ENCODE measurements at places on chromosomes 2 and 18.

DNA sequence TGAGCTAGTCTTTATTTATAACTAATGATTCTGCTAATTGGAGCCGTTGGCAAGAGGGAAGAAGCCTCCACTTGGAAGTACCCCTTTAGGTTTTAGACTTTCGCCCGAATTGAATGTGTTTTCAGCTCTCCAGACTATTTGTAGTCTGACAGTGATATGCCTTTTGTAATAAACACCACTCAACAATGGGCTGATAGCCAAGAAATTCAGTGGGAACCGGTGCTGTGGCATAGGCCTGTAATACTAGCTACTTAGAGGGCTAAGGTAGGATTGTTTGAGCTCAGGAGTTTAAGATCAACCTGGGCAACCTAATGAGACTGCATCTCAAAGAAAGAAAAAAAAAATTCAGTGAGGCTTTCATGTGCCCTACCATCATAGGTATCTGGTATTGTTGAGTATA is 13.6 kb upstream of the ZSCAN30 start:
- DNase-seq, result no peak

DNA sequence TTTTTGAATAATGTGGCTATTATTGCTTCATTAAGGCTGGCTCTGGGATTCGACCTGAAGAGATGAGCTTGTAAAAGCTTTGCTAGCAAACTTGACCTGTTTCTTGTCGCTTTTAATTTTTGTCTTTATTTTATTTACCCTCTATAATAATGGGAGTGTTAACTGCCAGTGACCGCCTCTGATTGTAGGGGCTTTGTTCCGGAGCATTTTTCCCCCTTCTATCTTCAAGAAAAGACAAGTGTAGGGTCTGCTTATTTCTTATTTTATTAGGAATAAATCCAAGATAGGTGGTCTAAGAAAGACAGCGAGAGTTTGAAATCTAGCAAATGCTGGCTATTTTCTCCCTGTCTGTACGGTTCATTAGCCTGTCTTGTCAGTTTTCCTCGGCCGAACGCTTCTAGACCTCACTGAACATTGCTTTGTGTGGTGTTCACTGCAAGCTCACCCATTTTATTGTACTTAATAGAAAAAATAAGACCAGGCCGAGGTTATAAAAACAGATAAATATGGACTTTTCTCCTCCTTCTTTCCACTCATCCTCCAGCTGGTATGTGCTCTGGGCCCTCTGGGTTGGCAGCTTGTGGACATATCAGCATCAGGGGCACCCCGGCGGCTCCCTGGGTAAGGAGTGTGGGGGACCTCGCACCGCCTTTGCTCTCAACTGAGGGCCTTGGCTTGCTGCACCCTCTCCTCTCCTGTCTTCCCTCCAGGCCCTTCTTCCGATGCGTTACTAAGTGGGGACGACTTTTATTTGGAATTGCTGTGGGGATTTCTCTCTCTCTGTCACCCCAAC is 8.5 kb downstream of the MEIS1 start:
- DNase-seq, result no peak

DNA sequence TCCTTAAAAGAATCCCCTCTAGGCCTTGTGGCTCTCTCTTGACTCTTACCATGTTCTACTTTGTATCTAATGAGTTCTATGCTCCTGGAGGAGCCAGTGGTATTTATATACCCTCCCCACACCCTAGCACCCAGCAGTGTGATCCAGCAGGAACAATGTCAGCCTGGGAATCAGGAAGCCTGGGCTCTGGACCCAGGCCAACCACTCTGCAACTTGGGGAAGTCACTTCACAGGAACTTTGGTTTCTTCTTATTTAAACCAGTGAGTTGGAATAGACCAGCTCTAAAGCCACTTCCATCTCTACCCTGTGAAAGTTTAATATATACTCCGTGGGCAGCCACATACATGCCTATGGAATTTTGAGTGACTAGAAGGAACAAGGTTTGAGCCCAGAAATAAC is 11.6 kb upstream of the SPTBN1 start:
- no peak for DNase-seq

DNA sequence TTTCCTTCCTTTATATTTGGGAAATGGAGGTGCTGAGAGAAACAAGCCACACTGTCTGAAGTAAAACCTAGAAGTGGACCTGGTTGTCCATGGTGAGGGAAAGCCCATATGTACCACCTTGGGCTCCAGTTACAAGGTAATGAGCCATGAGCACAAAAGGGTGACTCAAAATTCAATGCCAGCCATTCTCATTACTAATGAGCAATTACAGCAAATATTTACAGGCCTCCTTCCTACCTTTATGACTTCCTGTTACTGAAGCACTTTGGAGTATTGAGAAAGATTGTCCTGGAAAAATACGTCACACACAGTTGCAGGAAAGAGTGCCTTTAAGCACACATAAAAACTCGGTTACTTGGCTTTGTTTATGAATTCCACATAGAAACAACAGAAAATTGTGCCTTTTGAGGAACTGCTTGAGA is 9.1 kb downstream of the EPAS1 start:
- DNase-seq, result no peak

DNA sequence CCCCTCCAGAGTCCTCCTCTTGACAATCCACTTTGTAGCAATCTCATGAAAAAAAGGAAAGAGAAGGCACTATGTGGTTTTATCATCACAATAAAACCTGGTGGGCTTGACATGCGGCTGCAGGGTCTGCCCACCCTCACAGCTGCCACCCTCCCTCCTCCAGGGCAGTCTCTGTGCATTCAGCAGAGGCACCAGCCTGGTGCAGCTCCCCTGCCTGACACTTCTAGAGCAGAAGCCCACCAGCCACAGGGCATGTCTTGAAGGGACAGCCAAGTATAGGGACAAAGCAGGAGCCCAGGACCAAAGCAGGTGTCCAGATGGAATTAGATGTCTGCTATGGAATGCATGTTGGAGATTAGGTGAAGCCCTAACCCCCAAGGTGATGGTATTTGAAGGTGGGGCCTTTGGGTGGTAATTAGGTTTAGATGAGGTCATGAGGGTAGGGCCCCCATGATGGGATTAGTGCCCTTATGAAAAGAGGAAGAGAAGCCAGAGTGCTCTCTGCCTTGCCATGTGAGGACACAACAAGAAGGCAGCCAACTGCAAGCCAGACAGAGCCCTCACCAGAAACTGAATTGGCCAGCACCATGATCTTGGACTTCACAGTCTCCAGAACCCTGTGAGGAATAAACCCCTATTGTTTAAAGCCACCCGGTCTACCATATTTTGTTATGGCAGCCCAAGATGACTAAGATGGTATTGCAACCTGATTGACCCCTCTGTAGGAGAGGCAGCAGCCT is 86.9 kb downstream of the MCFD2 start:
- DNase-seq, result no peak

DNA sequence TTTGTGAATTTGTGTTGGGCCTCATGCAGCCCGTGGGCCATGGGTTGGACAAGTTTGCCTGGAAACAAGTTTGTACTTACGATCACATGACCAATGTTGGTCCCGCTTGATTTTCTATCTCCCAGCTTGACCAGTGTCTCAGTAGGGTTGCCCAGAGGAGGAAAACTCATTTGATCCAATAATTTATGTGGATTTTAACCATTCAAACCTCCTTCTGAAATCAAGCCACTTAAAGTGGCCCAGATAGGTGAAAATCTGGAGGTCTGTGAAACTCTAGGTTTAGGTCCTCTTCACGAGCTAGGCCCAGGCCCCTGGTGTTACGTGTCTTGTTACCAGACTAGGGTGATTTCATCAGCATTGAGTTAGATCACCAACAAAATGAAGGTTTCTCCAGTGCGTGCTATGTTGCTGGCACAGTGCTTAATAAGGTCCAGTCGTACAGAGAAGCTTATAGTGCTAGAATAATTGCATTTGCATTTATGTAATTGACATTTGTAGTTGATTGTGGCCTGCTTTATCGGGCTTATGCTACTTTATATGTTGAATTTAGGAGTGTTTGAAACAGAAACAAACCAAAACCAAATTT is 4.4 kb downstream of the ACTR2 start:
- no peak for DNase-seq

- no peak for DNase-seq
Observed at GRCh38 chr2:175282300-175282699, 100.8 kb upstream of the ATP5MC3 start.

- no peak for DNase-seq
Observed at GRCh38 chr2:236363711-236364277, 99.6 kb upstream of the ASB18 start.

DNA sequence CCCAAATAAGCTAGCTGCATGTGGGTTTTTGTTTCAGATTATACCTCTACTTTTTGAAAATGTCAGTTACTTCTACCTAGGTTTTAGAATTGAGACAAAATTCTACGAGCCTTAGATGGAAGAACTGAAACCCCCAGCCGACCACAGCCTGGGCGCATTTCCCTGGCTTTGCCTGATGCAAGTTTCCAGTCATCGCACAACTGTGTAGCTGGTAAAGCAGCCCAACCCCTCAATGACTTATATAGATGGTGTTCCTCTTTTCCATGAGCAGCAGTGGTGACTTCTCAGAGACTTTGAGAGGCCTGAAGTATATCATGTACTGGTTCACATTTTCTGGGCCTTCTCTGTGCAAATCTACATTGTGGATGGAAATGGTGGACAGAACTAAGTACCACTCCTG is 515.4 kb upstream of the RAB6C start:
- no peak for DNase-seq

DNA sequence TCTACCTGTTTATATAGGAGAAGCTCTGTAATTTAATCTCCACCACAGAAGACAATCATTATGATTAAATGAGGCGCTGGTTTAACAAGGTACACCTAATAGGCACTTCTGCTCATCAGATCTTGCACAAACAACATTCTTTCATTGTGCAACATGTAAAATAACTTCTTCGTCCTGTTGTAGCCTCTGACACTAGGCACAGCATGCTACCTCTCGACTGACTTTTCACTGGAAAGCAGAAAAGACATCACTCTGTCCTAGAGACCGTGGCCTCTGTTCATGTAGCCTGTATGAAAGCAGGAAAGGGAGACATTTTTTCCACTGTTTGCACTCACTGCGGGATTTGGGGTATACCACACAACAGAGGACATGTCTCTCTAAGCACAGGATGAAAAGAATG is 316.5 kb downstream of the IRS1 start:
- DNase-seq, result no peak

DNA sequence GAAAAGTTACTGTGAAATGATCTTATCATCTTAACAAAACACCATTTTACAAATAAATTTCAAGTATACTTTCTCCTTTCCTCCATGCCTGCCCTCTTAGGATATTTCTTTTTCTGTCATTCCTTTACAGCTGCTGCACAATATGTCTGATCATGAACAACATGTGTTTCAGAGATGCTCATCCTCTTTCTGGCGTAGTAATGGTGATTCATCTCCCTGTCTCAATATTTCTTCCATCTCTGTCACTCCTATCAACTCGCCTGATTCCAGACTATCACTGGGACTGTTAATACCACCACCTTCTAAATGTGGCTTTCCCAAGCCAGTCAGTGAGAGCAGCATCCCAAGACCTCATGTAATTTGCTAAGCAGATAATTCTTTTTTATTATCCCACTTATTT is 290.5 kb downstream of the GULP1 start:
- no peak for DNase-seq

DNA sequence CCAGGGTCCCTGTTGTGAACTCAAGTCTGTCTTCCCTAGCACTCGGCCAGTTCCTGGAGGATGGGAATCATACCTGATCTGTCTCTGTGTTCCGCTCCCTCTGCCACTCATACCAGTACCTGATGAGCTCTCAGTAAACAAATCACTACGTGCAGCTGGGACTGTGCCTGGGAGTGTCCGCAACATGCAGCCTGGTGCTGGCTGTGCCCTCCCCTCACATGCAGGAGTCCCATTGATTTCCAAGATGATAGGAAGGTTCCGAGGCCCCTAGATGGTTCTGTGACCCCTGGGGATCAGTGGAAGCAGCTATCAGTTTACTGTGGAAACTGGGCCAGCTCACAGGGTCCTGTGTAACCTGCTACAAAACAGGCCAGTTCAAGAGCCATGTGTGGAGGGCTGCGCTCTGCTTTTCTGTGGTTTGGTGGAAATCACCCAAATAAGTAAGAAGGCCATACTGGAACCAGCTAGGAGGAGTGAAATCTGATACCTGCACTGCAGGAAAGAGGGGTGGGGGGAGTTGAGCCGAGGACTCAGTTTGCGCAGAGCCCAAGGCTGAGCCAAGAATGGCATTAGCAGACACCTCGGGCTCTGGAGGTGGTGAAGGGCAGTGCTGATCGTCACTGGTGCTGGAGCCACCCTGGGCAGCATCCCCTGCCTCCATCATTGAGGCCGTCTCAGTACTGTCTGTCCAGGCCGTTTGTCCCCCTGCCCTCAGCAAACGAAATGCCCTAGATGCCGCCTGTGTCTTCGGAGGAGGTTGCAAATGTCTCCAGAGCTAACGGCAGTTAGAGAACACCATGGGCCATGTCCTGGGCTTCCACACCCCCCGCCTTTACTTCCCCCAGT is 93.3 kb downstream of the KLHL29 start:
- DNase-seq, result no peak

GRCh38 chr2:144379851-144380311 is 140.0 kb downstream of the ZEB2 start:
- DNase-seq, result no peak

DNA sequence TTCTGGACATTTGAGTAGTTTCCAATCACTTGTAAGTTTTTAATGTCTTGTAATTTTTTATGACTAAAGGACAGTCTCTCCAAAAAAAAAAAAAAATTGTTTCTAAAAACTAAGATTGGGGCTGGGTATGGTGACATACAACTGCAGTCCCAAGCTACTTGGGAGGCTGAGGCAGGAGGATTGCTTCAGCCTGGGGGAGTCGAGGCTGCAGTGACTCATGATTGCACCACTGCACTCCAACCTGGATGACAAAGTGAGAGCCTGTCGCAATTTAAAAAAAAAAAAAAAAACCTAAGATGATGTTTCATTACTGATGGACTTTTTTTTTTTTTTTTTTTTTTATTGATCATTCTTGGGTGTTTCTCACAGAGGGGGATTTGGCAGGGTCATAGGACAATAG is 34.4 kb upstream of the PKDCC start:
- DNase-seq, result no peak

GRCh38 chr2:177731384-177731783 is 338.8 kb downstream of the AGPS start:
- no peak for DNase-seq

- no peak for DNase-seq
Observed at GRCh38 chr18:44562986-44563385, 117.7 kb upstream of the SETBP1 start.

DNA sequence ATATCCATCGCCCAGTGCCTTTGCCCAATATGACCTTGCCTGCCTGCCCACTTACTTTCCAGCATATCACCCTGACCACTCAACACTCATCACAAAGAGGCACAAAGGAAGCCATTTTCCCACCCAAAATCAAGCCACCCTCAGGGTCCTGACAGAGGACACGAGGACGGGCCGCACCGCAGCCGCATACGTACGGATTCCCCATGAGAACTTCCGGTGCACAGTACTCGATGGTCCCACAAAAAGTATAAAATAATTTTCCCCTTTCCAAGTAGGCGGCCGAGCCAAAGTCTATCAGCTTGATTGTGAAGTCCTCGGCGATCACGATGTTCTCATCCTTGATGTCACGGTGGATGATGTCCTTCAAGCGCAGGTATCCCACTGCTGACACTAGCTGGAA is 10.0 kb upstream of the MTERF4 start:
- no peak for DNase-seq
